ENCODE measurements at places on chromosomes 4 and X. TPM values are rescaled to one million over a fixed set of nuclear protein-coding genes. Genes with fewer than 3 reads are reported as not detected.

The MUC7 gene
- not detected for total RNA-seq

The MAGEB2 gene
- total RNA-seq = not detected

The USP11 gene
- 16.5 TPM for total RNA-seq

The CYBB gene
- not detected for total RNA-seq

The FAAH2 gene
- total RNA-seq = 0.66 TPM

The SLC49A3 gene
- total RNA-seq = 2.4 TPM

The ZAR1 gene
- total RNA-seq = not detected

The GAGE12E gene
- not detected for total RNA-seq

The MYOZ2 gene
- total RNA-seq = 0.13 TPM

The DSPP gene
- not detected for total RNA-seq

The DCAF12L1 gene
- 2.2 TPM for total RNA-seq

The ASB5 gene
- total RNA-seq = not detected

The PPEF2 gene
- total RNA-seq = not detected

The NHS gene
- 0.13 TPM for total RNA-seq

The TMEM150C gene
- 3.1 TPM for total RNA-seq

The UGT2B11 gene
- total RNA-seq = not detected
